ENCODE measurements at places on chromosomes 2 and 18.

- peak; percentile 68 for DNase-seq
Observed at GRCh38 chr2:714005-714741, 37.0 kb upstream of the TMEM18 start.

- DNase-seq = no peak
Observed at GRCh38 chr18:8869696-8870095, 164.3 kb downstream of the MTCL1 start.

GRCh38 chr2:148552675-148553331 lies 91.7 kb upstream of the EPC2 start:
- DNase-seq = peak; percentile 44

DNA sequence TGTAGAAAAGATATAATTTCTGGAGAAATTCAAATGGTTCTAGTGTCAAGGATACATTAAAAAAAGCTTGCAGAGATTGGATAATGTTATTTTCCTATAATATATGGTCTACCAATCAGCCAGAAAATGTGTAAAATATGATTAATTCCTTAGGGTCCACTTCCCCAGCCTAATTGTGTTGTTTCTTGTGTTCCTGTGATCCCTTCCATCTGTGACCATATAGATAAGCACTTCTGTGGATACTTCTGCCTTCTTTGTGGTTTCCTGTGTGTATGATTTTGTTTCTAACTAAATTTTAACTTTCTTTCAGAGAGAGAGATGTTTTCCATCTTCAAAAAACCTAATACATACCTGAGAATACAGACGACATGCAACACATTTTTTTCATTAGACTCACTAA lies 367.1 kb upstream of the PIK3C3 start:
- DNase-seq = no peak

GRCh38 chr2:26840937-26841610 lies 6.9 kb upstream of the DPYSL5 start:
- DNase-seq = no peak

DNA sequence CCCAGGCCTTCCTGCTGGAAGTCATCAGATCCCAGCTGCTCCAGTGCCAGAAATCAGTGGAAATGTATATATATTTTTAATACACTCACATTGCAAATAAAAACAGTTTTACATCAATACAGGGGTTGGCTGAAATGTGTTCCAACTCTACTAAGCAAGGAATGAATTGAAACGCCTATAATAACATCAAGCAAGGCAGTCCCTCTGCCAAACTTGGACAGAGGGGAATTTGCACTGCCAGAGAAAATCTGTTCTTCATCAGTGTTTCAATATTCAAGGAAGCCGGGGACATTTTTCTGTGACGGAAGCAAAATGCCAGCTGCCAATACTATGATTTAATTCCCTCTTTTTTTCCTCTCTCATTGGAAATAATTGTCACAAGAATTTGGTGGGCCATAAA lies 335.3 kb downstream of the TNS1 start:
- no peak for DNase-seq

- DNase-seq = no peak
Observed at GRCh38 chr2:71646028-71646427, 192.7 kb downstream of the DYSF start.

DNA sequence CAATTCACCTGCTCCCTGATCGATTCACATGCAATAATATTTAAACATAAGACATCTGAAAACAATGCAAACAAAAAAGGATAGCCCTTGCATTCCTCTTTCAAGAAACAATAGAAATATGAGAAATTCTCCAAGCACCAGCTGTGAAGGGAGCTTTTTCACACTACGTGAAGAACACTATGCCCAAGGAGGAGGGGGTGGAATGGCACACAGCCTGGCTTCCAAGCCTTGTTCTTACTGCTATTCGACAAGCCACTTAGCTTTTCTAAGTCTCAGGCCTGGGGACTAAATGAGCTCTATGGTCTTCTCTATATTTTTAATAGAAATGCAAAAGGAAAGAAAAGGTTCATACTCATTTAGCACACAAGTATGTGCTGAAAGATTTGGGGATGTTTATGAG lies 92.2 kb upstream of the CHRNA1 start:
- no peak for DNase-seq

- no peak for DNase-seq
Observed at GRCh38 chr2:43269706-43270105, 43.3 kb upstream of the ZFP36L2 start.

DNA sequence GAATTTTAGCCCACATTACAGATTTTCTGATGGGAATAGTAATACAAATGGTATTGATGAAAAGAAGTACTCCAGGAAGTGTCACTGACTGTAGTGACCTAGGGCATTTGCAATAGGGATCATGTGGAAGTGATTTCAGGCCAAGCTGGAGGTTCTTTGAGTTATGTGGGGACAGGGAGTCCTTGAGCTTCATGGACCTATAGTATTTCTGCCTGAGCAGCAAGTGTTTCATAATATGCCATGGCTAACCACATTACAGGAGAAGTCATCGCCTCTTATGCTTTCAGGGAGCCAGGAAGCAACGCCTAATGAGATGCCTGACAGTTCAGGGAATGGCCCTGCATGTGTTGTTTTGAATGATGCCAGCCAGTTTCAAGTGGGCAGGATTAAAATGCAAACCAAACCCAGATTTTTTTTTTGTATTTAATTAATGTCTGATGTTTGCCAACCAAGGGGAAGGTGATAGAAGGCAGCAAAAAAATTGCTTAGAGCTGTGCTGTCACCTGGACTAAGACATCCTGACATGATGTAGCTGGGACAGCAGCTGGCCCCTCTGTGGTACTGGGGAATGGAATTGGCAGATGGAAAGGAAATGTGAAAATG lies 109.5 kb downstream of the RAPGEF4 start:
- DNase-seq = no peak

- no peak for DNase-seq
Observed at GRCh38 chr2:112204411-112204810, 50.4 kb downstream of the ZC3H8 start.

DNA sequence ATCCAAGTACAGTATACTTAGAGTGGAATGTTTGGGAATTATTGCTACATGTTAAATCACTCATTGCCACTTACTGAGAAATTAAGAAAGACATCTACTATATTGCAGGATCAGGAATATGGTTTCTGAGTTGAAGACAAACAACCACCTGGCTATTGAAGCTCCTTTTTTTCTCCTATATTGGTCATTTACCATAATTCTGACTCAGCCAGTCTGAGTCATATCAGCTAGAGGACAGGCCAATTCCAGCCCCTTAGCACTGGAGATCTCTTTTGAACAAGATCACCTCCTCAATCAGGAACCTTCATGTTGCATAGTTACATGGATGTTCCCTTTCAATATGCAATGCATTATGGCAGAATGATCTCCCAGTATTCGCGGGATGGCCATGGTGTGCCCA lies 42.7 kb upstream of the CDH19 start:
- no peak for DNase-seq

GRCh38 chr18:10265560-10266333 lies 188.7 kb upstream of the APCDD1 start:
- DNase-seq = no peak

- DNase-seq = no peak
Observed at GRCh38 chr2:76445880-76446279, 735.2 kb upstream of the GCFC2 start.

DNA sequence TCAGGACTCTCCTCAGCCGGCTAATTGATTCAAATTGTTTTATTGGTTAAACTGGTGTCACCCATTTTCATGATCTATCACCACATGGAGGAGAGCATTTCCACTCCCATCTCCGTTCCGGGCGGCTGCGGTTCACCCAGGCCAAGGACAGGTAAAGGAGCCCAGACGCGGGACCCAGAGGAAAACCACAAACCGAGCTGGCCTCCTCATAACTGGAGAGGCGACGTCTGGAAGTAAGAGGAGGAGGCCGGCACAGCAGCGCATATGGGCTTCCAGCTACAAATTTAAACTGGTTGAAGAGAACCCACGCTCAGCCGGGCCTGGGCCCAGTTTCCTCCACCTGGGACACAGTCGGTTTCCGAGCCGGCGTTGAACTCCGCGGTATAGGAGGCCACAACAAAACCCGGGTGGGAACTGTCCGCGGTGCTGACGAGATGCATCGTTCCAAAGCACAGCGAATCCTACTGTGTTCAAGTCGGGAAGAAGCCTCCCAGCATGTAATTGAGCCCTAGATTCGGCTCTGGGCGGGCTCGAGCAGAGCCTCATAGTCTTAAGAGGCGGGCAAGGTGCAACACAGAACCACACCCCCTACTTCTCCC lies 3.0 kb upstream of the SKOR2 start:
- DNase-seq = no peak

GRCh38 chr2:158761621-158762020 lies 33.5 kb upstream of the DAPL1 start:
- no peak for DNase-seq
